ENCODE measurements at places on chromosomes 6 and 20.
A peak's percentile ranks its signal among the peaks of the same experiment; 100 is the strongest.

DNA sequence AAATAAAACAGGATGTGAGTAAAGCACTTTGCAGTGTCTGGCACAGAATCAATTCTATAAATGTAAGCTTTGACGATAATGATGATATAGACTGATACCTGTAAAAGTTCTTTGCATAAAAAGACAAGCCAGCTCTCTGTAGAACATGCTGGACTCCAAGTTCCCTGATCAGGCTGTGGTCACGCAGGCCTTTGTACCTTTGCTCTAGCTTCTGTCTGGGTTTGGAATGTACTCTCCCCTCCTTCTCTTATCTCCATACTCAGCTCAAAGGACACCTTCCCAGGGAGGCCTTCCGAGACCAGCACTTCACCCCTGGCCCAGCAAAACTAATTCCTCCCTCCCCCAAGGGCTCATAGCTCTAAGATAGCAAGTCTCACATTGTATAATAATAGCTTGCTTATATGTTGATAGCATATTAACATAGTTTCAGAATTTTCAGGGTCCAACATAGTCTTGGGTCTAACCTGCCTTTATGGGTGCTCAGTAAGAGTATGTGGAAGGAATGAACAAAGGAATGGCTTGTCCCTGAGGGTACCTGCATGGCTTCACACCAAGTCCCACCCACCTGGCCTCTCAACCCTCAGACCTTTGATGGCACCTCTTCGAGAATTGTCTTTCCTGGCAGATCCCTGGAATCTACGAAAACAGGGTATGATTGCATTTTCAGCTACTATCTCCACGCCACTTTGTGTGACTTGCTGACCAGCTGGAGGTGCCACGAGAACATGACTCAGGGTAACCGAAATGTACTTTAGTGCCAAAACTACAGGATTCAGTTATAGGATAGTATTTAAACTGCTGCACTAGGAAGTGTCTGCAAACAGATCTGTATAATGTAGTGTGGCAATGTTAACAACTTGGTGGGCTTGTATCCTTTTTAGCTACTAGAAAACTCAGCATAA lies 41.7 kb upstream of the PIM1 start:
- DNase-seq, result no peak

DNA sequence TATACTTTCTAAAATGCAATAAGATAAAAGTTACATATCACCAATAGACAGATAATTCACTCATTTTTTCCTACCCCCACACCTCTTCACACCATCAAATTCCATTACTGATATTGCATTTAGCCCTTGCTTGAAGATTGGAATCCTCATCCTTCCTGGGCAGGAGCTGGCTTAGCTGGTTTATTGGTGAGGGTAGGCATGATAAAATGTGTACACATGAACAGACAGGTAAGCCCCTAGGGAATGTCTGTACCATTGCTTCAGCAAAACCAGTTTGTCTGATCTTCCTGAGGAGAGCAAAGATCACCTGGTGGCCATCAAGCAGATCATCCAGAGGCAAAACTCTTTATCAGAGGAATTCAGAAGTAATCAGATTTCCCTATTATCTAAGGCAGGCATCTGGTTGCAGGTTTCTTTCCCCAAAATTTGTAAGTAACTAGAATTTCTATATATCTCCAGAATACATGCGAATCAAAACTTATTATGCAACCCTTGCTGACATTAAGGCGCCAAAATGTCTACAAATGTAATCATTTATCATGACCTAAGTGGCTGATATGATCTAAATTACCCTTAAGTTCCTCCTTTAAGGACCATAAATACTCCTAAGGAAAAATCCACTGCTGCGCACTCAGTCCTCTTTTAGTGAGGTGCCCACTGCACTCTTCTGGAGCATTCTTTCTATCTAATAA lies 6.6 kb upstream of the FABP7 start:
- no peak for DNase-seq

- DNase-seq, result no peak
These were observed 680.2 kb upstream of the AGPAT4 start for GRCh38 chr6:161954077-161954476.

GRCh38 chr6:131955192-131955591 lies 4.0 kb upstream of the CCN2 start:
- DNase-seq, result no peak

DNA sequence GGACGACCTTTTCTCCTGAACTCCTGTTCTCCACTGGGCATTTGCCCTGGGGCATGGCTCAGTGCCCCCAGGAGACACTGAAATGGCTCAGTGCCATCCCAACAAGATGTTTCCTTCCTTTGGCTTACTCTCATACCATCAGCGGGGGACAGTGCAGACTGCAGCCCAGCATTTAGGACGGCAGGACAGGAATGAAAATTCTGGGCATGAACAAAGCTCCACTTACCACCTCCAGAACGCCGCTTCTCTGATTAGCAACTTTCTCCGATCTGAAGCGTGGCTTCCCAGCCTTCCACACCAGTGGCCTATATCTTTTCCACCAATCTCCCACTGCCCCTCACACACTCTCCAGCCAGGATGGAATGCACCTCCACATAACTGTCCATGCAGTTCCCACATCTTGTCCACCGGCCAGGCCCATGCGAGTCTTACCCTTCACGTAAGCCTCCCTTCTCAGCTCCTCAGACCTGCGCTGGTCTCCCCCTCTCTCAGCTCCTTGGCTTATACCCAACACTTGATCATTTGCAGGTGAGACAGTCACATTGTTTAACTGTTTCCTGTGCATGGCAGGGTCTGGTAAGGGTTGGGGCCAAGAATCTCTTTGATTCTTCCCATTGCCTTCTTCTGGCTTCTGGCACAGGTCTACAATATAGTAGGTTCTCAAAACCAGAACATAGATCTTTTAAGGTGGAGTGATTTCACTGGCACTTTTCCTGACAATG lies 114.5 kb downstream of the FYN start:
- DNase-seq, result peak; percentile 39

DNA sequence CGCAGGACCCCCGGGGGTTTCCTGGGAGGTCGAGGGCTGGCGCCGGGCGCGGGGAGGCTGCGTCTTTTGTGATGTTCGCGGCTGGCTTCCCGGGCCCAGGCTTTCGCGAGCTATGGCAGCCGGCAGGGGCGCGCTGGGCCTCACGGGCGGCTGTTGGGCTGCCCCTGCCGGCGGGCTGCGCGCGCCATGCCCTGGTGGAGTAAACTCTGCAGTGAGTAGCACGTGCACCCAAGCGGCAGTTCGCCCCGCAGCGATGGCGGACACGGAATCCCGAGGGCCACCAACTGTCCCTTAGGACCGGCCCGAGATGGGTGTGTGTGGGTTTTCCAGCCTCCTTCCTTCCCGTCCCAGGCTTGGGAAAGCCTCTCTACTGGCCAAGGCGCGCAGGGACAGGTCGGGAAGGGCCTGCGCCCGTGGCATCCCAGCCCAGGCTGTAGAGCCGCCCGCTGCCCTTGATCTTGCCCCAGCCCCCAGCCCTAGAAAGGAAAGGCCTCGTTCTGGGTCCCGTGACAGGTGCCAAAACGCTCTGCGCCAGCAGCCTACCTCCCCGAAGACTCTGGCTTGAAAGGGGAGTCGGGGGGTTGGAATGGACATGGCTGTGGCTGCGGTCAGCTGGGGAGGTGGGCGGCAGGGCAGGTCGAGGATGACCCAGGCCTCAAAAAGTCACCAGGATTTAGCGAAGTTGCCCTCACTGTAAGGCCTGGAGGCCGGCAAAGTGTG lies 49.7 kb downstream of the ZBTB2 start:
- no peak for DNase-seq

- no peak for DNase-seq
These were observed 1111.4 kb upstream of the CITED2 start for GRCh38 chr6:140485740-140486449.

DNA sequence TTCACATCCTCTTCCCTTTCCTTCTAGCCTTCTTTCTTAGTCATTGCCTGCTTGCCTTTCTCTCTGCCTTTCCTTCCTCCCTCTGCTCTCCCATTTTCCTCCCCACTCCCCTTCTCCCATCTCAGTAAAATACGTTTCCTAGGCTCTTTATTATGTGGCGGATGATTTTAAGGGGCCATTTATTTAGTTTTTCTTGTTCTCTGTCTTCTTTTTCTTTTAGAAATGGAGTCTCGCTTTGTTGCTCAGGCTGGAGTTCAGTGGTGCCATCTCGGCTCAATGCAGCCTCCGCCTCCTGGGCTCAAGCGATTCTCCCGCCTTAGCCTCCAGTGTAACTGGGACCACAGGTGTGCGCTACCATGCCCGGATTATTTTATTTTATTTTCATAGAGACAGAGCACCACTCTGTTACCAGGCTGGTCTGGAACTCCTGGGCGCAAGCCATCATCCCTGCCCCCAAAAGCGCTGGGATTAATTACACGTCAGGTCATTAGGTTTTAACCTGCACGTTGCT lies 1.5 kb downstream of the MTHFD1L start:
- no peak for DNase-seq

GRCh38 chr6:89970072-89970471 lies 75.8 kb downstream of the GJA10 start:
- DNase-seq, result no peak

DNA sequence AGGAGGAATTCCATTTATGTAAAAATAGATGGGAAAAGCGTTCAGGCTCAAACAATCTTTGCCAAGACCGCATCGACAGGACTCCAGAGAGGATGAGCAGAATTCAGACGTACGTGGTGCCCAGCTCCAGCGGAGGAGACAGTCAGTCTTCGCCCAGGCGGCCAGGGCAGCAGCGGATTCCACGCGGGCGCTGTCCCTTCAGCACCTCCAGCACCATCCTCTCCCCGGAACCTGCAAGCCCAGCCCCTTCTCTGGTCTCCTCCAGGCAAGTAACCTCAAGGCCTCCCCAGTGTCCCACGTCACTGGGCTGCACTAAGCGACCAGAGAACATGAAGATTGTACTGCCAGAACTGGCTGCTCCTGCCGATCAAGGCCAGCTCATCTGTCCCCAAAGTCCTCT lies 2.8 kb upstream of the KCNQ2 start:
- no peak for DNase-seq

- DNase-seq, result no peak
These were observed 6.1 kb downstream of the SLC26A8 start for GRCh38 chr6:36018339-36018738.

GRCh38 chr20:41058674-41059635 lies 30.3 kb downstream of the TOP1 start:
- no peak for DNase-seq

DNA sequence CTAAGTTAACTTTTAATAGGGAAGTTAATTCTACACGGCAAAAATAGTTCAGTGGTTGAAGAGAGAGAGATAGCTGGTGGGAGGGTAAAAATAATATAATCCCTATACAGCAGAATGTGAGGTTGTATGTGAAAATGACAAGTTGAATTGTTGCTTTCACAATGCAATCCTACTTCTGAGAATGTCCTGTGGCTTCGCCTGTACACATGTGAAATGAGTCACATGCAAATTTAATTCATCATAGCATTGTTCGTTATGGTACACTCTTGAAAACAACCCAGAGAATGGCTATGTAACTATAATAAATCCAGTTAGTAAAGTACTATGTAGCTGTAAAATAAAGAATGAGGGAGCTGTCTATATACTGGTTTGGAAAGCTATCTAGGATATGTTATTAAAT lies 46.0 kb upstream of the HINT3 start:
- DNase-seq, result no peak
